ENCODE measurements at places on chromosomes 16 and 17. TPM values are rescaled to one million over a fixed set of nuclear protein-coding genes. Genes with fewer than 3 reads are reported as not detected.
A peak's percentile ranks its signal among the peaks of the same experiment; 100 is the strongest.

Gene KRTAP17-1
- total RNA-seq = not detected

Gene G6PC1
- total RNA-seq = not detected

Gene ASGR2
- not detected for total RNA-seq

Gene CD79B
- not detected for total RNA-seq

DNA sequence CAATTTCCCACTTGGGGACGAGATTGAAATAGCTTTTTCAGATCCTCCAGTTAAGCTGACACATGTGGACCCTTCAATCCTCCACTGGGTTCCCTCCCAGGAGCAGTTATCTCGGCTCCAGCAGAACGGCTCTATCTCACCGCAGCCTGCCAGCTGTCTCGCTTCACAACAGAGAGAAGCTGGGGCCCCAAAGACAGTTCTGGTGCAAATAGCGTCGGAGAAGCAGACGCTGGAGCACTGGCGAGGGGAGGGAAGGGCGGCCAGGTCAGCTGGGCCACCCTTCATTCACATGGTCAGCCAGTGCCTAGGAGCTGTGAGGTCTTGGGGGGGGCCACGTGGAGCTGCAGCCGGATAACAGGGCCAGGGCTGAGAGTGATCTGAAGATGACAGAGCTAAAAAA, 141.3 kb upstream of the SDK2 start:
- peak; percentile 84 for DNase-seq

DNA sequence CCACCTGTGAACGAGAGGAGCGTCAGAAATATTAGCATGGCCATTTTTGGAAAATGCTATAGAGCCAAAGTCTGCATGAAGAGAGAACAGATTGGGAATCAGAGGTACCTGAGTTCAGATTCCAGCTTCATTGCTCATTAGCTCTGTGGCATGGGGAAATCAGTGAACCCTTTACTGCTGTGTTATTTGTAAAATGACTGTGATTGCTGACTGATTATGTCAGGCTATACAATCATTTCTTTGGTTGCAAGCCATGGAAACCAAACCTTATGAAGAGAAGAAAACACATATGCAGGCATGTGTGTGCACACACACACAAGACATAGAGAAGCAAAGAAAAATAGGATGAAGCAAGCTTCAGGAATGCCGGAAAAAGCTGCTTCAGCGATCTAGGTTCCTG, 101.4 kb upstream of the HSBP1 start:
- DNase-seq = no peak

DNA sequence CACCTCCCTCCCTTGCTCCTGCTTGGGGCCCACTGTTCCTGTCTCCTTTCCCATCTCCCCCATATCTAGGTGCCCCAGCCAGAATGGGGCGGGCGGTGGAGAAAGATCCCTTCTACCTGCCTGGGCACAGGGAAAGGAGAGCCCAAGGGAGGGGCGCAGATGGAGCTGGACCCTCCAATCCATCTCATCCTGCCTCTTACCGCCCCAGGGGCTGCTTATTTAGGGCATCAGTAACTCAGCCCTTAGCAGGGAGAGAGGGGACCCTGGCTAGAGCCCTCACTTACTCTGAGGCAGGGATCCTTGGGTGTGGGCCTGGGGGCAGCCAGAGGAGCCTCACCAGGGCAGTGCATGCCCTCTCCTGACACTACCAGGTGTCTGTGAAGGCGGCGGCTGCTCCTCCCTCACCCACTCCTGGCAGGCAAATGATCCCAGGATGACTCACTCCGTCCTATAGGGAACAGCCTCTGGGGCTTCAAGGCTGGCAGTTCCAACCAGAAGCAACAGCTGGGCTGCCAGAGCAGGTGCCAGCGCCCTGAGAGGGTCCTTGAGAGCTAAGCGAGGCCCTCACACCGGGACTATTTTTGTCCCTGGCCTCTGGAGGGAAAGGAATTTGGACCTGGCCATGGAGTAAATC, 16.3 kb upstream of the BCAR1 start:
- DNase-seq = no peak

DNA sequence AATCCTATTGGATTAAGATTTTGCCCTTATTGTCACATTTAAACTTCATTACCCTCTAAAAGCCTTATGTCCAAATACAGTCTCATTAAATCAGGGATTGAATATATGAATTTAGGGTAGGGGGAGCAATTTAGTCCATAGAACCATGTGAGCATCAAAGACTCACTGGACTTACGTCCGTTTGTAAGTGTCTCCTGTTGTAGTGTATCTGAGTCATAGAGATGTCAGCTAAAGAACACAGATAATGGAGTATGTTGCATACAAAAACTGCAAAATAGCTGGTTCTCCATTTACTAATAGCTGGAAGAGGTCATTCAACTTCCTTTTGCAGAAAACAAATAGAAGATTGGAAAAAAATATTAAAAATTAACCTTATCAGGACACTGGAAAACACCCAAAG, 599.1 kb upstream of the SOX9 start:
- DNase-seq = no peak

DNA sequence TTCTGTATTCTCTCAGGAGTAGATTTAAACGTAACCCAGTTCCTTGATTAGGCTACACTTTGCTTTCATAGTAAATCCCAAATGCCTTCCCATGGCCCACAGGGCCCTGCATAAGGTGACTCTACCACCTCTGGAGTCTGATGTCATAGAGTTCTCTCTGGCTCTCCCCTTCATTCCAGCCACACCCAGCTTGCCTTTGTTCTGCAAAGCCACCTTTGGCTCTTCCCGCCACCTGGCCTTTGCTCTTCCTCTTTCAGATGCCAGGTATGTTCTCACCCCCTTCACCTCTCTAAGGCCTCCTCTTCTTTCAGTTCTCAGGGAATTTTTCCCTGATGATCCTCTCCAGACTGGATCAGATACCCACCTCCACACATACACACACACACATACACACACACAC, 141.3 kb upstream of the HSBP1 start:
- no peak for DNase-seq

Data from umbilical cord (tissue), 2 donors.